Natural killer cell treated with Interleukin-12 subunit alpha and Interleukin-12 subunit beta and Interleukin-15 and Interleukin-18, amount 100 ng/mL, for 72 hours (primary cell): ENCODE measurements at places on chromosomes 6 and 20.
A peak's percentile ranks its signal among the peaks of the same experiment; 100 is the strongest.

DNA sequence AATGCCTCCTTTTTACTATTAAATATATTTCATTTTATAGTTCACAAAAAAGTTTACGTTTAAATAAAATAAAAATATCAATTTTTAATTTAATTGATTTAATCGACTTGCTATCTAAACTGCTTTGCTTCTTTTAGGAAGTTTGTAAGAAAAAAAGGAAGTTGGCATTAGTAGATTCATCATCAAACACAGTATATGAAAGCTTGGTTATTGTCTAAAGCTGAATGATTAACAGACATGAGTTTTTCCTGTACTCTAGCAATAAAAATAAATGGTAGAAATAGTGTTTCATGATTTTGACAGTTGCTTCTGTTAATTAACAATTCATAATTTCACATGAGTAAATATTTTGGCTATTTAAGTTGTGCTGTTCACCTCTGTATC lies 1285.5 kb upstream of the GJE1 start:
- DNase-seq: no peak

DNA sequence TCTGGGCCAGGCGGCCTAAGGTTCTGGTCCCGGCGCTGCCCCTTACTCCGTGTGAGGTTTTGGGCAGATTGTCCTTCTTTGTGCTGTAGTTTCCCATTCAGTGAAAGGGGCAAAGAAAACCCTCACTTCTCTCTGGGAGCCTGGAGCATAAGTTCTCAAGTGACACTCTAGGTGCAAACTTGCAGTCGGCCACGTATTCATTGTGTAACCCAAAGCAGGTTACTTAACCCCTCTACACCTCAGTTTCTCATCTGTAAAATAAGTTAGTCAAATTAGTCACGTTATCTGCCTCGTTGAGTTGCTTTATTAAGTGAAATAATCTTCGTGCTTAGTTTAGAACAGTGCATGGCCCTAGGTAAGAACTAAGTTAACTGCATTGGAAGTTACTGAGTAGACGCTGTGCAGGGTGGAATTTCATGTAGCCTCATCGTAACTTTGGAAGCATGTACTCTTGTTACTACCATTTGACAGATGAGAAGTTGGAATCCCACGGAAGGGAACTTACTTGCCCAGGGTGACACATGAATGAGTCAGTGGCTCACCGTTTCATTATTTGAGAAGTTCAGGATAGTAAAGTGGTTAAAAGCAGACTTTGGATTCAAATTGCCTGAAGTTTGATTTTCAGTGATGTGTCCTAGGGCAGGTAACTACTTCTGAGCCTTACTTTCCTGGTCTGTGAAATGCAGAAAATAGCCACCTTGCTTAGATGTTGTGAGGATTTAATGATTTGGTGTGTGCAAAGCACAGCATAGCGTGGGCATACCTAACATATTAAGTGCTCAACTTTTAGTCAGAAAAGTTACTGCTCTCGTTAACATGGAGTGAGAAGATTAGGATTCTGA lies 556 bp upstream of the MROH8 start:
- DNase-seq: no peak

DNA sequence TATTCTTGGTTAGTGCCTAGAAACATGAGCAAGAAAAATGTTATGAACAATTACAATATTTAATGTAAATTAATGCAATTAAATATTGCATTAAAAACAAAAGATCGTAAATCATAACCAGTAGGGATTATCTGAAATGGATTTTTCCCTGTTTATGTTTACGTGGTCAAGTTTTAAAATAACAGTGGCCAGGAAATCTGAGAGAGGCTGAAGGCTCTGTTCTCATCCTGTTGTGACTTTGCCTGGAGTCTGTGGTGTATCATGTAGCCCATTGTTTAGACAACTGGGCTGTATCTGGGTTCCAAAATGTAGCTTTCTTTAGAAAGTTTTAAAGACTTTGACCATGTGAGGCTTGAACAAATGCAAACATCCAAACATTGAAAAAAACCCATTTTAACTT lies 2.4 kb downstream of the MYO6 start:
- no peak for DNase-seq

- no peak for DNase-seq
Measured at GRCh38 chr6:113632220-113632864, 224.8 kb upstream of the MARCKS start.

GRCh38 chr6:148359228-148359627 lies 16.6 kb downstream of the SASH1 start:
- no peak for DNase-seq

GRCh38 chr6:45808917-45809316 lies 206.7 kb downstream of the CLIC5 start:
- no peak for DNase-seq

- DNase-seq: no peak
Measured at GRCh38 chr6:137272403-137272802, 53.2 kb upstream of the IFNGR1 start.

DNA sequence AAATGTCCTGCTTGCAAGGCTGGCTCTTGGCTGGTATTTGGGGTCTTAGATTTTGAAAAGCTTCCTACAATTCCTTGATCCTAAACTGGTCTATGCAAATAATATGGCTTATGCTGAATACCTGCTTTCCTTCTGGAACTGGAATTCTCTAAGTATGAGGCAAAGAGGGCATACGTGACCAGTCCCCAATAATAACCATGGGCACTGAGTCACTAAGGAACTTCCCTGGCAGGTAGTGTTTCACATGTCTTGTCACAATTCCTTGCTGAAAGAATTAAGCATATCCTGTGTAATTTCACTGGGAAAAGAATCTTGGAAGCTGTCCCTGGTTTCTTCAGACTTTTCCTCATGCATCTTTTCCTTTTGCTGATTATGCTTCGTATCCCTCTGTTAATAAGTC lies 106.5 kb downstream of the MMS22L start:
- DNase-seq: no peak

DNA sequence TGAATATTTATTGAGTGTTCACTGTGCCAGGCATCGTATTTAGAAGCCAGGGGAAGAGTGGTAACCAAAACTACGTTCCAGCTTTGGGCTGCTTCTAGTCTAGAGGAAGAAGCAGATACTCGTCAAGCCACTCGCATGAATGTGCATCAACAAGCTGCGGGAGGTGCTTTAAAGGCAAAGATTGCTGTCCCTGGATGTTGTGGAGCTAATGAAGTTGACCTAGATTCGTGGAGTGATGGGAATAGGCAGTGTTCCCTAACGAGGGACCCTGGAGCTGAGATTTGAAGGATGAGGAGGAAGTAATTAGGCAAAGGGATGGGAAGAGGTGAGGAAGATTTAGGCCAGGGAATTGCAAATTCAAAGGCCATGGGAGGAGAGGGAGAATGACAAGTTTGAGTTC lies 118.9 kb downstream of the TMEM170B start:
- no peak for DNase-seq

- peak; percentile 66 for DNase-seq
Measured at GRCh38 chr6:41463062-41463930, 82.9 kb upstream of the FOXP4 start.

GRCh38 chr20:16978497-16978896 lies 230.3 kb downstream of the OTOR start:
- no peak for DNase-seq

DNA sequence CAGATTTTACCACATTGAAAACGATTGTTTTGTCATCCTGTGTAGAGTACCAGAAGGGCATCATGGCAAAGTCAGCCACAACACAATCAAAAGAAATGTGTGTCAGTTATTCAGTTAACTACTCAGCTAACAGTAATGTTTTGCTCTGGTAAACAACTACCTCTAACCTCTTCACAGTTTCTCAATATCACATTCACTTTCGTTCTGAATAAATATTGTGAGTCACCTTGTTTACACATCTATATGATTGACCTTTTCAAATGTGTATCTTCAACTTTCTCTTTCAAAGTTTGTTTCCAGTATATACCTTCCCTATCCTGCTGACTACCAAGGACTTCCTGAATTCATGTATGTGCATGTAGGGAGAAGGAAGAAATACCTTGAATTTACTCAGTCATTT lies 216.6 kb upstream of the UFL1 start:
- DNase-seq: no peak

GRCh38 chr6:163994566-163994965 lies 580.0 kb downstream of the QKI start:
- DNase-seq: no peak

DNA sequence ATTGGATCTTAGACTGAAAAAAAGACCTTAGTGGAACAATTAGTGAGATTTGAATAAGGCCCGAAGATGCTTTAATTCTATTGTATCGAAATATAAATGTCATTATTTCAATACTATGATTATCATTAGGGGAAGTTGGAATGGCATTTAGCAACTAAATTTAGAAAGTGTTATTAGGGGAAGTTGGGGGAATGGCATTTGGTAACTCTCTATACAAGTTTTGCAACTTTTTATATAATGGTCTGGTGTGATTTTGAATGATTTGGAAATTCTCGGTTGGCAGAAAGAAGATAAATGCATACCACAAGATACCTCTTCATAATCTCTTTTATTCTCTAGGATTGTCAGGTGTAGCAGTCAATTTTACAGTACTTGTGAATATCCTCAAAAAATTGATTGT lies 49.2 kb downstream of the RNF144B start:
- DNase-seq: no peak

- no peak for DNase-seq
Measured at GRCh38 chr20:23566199-23566932, 1.9 kb downstream of the CST9L start.

GRCh38 chr20:57809149-57809548 lies 99.3 kb upstream of the PMEPA1 start:
- DNase-seq: no peak

GRCh38 chr6:451336-451735 lies 59.8 kb downstream of the IRF4 start:
- no peak for DNase-seq

- DNase-seq: no peak
Measured at GRCh38 chr6:69917834-69918233, 51.5 kb downstream of the COL19A1 start.

DNA sequence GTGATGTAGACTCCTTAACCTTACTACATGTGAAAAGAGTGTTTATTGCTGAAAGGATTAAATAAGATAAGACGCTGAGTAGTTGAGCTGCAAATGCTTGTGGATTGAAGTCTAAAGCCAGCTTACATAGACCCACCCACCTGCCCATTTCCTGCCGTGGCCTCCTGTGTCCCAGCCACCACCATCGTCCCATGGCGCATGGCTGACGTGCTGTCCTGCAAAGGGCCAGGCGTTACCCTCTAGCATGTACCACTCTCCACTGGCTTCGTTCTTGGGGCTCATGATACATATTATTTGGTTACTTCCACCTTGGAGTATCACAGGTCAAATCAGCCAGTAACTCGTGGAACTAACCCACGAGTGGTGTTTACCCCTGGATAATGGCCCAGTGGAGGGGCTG lies 181.8 kb downstream of the CDH4 start:
- DNase-seq: no peak

DNA sequence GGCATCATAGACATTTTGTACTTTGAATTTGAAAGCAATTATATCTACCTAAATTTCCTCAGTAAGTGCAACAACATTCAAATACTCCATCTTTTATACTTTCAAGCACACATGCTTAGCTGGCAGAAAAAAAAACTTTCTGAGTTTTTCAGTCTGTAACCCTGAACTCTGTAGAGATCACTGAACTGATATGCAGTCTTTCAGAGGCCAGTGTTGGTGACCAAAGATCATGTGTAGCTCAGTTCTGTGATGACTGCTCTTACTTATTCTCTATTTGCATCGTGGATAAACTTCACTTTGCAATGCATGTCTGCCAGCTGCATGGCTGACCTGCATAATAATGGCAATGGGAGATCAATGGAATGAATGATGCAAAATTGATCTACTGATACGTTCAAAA lies 431.3 kb downstream of the FRK start:
- DNase-seq: no peak

DNA sequence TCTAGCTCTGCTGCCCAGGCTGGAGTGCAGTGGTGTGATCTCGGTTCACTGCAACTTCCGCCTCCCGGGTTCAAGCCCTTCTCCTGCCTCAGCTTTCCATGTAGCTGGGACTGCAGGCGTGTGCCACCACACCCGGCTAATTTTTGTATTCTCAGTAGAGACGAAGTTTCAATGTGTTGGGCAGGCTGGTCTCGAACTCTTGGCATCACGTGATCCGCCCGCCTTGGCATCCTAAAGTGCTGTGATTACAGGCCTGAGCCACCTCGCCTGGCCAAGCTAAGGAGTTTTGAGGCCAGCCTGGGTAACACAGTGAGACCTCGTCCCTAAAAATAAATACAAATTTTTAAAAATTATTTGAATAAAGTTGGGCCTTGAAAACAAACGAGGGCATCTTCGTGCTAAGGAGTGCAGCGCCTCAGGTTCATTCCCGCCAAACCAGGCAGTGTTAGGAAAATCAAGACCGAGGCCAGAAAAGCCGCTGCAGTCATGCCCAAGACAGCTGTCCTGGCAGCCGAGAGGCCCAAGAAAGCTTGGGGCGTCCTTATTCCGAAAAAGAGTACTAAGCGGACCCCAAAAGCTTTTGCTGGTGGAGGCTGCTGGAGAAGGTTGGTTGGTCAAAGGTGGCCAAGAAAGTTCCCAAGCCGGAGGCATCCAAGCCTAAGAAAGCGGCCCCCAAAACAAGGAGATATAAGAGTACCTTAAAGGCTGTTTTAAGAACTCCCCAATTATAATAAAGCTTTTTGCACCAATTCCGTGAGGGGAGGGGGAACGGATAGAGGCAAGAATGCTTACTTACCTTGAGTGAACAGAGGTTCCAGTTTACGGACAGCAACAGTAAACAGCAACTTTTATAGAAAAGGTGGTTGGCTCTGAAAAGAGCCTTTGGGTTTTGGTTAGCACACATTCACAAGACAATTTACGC lies 109.0 kb downstream of the HFE start:
- DNase-seq: no peak

GRCh38 chr6:19605624-19606023 lies 231.5 kb upstream of the ID4 start:
- no peak for DNase-seq

GRCh38 chr6:43728586-43728985 lies 41.0 kb upstream of the MRPS18A start:
- DNase-seq: no peak

DNA sequence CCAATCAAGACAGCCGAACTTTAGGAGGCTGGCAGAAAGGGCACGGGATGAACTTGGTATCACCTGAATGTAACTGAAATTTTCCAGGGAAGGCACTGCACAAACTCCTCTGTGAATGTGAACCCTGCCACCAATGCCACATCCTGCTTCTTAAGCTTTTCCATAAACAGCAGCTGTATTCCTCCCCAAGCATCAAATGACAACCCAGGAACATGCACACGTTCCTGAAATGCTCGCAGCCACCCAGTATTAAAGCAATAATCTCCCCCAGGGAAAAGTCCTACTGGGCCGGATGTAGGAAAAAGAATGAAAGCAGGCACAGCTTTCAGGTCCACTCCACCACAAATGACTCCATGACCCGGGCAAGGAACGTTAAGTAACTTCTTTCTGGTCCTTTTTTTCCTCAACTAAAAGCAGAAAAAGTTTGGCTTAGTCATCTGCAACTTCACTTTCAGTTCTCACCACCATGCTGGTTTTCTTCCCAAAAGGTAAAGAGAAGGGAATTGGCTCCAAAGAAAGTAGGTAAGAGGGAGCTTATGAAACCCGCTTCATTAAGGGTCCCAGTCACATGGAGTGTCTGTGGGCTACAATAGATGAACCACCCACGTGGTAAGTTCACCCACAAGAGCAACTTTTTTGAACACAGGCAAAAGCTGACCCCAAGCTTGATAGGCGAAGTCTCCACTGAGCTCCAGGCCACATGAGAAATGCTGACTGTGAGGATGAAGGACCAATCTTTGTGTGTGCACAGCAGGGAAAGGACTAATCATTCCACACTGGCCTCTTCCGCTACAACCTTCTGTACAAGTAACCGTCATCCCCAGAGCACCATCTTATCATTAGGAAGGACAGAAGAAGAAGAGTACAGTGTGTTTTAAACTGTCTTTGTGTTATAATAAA lies 90.1 kb downstream of the HIVEP2 start:
- no peak for DNase-seq
